Left ventricle myocardium inferior (tissue), 1 donor: ENCODE measurements at places on chromosomes 5 and 9.
A peak's percentile ranks its signal among the peaks of the same experiment; 100 is the strongest.

GRCh38 chr5:69212022-69212421 lies 22.6 kb downstream of the CENPH start:
- no peak for DNase-seq

DNA sequence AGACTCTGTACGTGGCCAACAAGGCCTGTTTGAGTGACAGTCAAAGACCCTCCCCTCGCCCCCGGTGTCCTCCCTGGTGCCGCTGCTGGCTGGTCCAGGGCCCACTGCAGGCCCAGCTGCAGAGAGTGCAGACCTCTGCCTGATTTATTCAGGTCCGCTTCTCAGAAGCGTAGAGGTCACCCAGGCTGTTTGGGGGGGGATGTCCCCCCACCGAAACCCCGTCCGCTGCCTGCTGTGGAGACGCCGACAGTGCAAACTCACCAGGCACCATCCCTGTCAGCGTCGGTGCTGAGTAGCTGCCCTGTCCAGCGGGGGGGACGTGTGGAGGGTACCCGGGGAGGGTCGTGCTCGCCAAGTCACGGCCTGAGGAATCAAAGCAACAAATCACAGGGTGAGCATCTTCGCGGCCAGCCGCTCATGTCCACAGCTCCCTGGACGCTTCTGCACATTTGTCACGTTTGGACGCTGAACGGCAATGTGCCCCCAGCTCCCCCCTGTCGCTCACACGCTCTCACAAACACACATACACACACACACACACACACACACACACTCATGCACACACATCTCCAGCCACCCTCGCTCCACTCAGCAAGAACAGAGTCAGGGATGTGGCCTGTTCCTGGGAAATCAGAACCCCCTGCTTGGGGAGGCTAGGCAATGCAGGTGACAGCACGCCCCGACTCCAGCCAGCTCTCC lies 152.2 kb downstream of the PAX5 start:
- DNase-seq, result no peak

DNA sequence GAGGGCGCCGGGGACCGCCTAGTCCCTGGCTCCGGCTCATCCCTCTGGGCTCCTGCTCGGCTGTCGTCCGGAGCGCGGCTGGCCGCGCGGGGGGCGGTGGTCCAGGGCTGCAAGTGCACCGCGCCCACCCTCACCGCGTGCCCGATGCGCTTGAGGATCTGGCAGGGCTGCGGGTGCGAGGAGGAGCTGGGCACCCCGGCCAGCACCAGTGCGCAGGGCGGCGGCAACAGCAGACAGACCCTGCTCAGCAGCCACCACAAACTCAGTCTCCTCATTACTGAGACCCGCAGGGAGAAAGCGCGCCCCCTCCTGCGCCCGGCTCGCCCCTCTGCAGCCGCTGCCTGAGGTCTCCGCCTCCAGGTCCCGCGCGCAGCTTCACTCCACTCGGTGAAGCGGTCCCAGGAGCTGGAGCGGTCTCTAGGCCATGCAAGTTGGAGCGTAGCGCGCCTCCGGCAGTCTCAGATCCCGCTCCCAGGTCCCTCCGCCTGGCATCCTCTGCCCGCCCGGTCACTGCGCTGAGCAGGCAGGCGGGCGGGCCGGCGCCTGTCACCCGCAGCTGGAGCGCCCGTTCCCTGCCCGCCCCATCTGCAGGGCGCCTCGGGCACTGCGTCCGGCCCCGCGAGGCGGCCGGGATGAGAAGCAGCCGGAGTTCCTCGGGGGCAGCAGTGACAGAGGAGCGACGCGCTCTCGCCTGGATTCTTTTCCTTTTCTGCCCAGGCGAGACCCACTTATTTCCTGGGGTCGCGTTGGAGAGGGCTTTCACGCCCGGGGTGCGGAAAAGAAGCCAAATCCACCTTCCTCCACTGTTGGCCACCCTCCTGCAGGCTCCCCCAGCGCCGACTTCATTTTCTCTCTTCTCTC lies 512 bp downstream of the GRIN3A start:
- peak; percentile 12 for DNase-seq

- no peak for DNase-seq
Observed at GRCh38 chr9:132645711-132646110, 24.1 kb downstream of the DDX31 start.

- DNase-seq, result no peak
Observed at GRCh38 chr9:96150324-96151227, 151.4 kb downstream of the HSD17B3 start.

DNA sequence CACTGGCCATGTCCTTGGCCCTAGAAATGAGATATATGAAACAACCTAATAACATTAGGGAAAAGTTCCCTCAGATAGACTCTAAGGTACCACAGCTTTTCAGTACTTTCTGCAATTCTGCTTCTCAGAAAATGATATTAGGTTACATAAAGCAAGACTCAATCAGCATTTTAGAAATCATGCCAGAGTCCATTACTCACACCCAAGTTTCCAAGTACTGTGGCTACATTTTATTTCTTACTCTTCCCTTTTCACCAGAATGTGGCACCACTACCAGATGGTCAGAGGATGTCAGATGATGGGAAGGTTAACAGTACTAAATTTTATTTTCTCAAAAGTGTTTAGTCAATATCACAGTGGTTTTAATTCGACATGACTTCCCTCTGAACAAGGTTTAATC lies 217.2 kb downstream of the MLLT3 start:
- no peak for DNase-seq

GRCh38 chr5:136484808-136485325 lies 119.5 kb upstream of the TRPC7 start:
- no peak for DNase-seq

GRCh38 chr9:134041649-134041962 lies 16.3 kb downstream of the BRD3OS start:
- no peak for DNase-seq

GRCh38 chr5:14901462-14902051 lies 30.0 kb upstream of the ANKH start:
- DNase-seq, result peak; percentile 28

- no peak for DNase-seq
Observed at GRCh38 chr5:75072061-75072460, 19.7 kb upstream of the GCNT4 start.

DNA sequence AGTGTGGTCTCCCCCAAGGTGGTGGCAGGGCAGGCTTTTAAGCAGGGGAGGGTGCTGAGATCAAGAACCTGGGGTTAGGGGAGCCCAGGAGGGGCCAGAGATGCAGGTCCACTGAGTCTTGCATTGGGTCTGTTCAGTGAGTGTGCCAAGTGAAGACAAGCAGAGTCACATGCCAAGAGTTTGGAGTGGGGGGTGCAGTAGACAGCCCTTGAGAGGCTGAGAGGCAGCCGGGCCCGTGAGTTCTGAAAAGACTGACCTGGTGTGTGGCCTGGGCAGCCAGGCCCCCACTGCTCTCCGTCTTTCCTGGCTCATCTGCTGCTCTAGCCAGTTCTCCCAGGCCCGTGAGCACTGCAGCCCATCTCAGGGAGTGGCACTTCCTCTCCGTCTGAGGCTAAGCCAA lies 120.0 kb downstream of the DAB2IP start:
- peak; percentile 14 for DNase-seq

DNA sequence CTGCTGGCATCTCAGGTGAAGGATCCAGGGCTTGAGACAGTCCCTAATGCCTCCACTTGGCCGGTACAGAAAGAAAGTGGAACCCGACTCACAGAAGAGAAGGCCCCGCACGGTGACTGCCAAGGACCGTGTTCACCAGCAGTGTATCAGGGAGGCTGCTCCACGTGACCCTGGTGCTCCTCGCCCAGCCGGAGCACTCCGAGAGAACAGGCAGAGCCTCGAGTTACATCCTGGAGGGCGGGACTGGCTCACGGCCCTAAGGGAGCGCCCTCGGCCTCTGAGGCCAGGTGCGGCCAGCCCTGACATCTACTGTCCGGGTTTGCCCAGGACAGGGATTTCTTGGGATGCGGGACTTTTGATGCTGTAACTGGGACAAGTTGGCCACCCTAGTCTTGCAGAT lies 104.0 kb upstream of the SARDH start:
- no peak for DNase-seq

DNA sequence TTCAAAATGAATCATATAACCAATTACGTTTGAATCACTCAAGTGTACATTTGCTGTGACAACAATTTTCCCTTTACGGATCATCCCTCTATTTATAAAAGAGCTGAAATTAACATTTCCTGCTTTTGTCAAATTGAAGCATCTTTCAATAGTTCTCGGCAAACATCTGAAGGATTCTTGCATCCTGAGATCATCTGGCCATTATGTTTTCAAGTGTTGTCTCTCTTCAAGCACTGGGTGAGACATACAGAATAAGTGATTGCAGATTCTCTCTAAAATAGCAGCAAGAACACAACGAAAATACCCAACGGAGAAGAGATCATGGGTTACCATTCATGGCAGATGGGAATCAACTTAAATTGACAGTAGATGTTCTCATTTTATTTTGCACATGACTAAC lies 283.4 kb upstream of the GRAMD2B start:
- DNase-seq, result no peak

DNA sequence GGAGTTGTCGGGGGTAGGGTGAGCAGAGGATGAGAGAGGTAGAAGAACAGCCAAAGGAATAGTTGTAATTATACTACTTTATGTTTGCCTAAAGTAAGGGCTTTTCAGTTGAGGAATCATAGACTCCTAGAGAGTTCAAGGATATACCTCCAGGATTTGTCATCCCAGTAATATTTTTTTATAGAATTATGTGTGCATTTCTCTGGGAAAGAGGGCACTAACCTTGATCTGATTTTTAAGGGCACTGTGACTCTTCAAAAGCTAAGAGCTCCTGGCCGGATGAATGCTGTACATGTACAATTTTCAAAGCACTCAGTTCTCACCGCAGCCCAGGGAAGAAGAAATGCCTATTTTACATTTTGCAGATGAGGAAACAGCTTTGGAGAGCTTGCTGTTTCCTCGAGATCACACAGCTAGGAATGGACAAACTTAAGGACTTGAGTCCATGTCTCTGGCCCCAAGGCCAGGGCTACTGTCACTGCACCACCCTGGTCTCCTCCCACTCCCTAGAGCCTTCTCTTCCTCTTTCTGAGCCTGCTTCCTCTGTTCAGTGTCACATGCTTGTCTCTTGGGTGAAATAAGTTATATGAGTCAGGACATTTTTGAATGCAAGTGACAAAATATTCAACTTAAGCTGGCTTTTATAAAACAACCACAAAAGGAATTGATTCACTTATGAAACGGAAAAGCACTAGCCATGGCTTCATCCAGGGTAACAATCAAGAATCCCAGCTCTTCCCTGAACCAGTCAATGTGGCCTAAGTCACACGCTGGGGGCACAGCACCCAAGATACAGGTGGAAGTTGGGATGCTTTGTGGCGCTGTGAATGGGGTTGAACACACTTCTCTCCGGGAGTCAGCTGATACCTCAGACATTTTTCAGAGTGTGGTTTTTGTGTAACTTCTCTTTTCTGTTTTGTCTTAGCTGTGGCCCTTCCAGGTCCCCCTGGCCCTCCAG lies 45.7 kb upstream of the TGFBR1 start:
- DNase-seq, result peak; percentile 42

- DNase-seq, result no peak
Observed at GRCh38 chr5:12095808-12096281, 191.6 kb upstream of the CTNND2 start.

DNA sequence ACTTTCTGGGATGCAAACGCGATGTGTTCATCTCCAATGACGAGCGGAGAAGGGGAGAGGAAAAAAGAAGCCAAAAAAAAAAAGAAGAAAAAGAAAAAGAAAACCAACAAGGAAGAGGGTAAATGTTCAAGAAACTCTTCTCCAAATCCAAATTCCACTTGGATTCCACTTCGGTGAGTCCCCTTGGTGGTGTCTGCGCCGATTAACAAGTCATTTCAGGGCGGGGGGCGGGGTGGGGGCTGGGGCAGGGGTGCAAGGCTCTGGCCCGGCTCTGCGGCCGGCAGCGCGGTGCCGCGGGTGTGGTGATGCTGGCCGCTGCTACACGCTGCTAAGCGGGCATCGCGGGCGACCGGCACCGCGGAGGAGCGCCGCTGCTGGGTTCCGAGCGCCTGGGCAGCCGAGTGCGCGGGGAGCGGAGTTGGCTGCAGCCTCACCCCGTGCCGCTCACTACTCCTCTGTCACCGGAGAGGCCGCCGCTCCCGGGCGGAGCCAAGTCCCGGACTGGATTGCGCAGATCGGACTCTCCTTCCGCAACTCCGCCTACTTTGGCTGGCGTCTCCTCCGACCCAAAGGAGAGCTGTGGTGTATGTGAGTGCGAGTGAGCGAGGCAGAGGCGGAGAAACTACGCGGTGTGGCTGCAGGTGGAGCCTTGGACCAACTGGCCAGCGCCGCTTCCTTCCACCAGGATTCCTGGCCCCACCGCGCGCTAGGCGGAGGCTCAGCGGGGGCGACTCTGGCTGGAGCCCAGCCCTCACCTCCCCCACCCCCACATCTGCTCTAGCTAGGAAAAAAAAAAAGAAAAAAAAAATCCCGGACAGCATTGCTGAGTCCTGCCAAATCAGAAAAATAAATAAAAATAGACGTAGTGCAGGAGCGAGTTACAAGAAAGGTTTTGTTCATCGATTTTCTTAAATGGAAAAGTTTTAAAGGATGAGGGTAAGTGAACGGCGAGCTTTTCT lies at the start of gene SEMA6A:
Gene SEMA6A (minus strand): TSS at position 457 of the 959 bp plus-strand sequence. CDS start 69,879 bp downstream, outside the sequence.
- peak; percentile 92 for DNase-seq

GRCh38 chr9:116286297-116286696 lies 132.7 kb downstream of the PAPPA start:
- DNase-seq, result no peak

DNA sequence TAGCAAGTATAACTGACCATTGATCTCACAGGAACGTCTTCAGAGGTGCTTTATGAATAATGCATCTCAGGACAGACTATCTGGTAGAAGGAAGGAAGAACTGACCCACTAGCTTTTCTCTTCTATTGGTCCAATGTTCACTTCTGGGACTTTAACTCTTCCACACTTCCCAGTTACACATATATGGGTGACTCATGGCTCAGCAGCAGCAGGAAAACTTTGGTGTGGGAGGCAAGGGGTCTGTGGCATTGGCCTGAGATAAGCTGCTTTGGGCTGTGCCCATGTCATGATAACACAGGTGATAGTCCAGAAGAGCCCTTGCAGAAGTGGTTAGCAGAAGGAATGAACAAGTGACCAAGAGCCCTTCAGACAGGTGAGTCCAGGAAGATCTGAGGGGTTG lies 148.8 kb downstream of the RAB3C start:
- DNase-seq, result no peak

DNA sequence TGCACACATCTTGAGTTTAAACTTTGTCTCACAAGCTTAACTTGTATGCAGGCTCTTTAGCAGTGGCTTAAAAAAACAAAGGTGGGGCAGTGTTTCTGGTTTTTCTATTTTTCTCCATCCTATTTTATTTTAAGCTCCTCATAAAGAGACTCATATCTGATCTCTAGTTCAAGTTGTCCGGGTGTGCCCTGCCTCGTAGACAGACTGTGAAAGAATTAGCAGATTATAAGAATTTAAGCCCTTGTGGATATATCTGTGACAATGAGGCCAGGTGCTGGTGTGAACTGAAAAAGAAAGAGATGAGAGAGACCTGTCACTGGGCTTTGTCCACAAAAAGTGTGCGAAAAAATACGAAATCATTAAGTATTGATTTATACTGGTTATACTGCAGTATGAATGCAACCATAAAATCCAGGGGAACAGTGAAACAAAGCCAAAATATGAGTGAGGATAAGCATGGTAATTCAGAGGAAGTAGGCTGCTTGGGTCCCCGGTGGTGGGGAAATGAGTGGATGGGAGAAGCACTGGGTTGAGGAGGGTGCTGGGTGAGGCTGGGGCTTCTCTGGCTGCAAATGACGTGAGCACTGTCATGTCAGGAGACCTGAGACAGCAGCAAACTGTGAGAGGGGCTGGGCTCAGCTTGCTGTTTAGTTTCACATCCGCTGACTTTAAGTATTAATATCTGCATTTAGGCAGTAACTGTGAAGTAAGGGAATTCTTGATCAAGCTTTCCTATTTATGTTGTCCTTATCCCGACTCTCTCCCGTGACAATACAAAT lies 179.7 kb upstream of the ANKRD55 start:
- peak; percentile 42 for DNase-seq

- no peak for DNase-seq
Observed at GRCh38 chr9:84711398-84711777, 41.9 kb downstream of the NTRK2 start.
